ENCODE measurements at places on chromosomes 5 and 9.

DNA sequence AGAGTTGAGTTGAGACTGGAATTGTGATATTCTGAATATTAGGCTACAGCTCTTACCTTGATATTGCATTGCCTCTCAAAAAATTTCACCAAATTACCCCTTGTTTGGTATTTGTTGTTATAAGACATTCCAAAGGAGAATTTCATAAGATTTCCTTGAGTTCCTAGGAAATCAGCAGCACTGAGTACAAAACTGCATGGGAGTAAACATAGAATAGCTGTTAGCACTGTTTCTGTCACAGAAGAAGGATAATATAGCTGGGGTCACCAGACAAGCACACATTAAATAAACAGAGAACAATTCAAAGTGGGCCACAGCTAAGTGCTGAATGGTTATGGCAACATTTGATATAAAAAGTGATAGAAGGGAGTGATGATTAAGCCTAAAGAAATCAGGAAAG lies 724.3 kb downstream of the PRELID2 start:
- DNase-seq: no peak

GRCh38 chr5:157561110-157561509 lies 14.5 kb downstream of the ADAM19 start:
- DNase-seq: no peak

GRCh38 chr9:112647596-112647995 lies 70.3 kb downstream of the INIP start:
- no peak for DNase-seq

GRCh38 chr5:133831491-133832224 lies 136.8 kb downstream of the C5orf15 start:
- no peak for DNase-seq

DNA sequence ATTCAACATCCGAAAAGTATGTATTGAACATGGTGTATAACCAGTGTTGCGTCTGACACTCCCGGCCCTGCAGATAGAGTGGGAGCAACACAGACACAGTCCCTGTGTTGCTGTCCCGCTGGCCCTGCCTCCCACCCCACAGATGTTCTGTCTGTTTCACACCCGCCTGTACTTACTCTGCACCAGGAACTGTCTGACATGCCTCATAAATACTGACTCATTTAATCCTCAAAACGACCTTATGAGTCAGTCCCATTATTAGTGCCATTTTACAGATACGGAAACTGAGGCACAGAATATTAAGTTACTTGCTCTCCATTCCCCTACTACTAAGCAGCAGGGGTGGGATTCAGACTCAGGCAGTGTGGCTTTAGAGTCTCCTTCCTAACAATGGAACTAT lies 109.8 kb upstream of the NFIL3 start:
- no peak for DNase-seq

DNA sequence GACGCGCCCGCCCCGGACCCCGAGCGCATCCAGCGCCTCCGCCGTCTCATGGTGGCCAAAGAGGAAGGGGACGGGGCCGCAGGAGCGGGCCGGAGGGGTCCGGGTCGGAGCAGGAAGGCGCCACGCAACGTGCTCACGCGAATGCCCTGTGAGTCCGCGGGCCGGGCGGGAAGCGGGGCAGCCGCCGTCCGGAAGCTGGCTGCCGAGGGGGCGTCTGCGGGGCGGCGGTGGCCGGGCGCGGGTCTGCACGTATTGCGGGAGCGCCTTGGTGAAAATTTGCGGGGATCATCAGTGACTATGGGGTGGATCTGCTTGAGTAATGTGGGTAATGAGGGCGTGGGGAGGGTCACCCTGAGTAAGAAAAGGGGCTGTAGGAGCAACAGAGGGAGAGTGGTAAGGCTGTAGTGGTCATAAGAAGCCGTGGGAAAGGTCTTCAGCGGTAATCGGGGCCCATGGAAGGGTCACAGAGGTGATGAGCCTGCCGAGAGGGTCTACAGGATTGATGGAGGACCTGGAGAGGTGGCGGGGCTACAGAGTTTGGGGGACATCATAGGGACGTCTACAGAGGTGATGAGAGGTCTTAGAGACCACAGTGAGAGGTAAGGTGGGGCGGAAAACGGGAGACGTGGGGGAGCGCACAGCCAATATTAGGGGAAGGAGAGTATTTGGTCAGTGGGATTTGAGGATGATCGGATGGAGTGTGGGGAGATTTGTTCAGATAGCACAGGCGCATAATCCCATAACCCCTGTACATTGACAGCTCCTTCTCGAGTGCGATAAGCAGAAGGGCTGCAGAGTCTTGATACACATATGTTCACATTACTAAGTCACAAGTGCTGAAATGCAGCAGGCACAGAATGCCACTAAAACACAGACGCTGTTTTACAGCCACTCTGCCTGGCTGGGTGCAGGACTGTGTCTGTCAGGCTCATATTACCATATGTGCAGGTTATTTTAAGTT lies 819 bp downstream of the LSM11 start:
- peak; percentile 71 for DNase-seq

DNA sequence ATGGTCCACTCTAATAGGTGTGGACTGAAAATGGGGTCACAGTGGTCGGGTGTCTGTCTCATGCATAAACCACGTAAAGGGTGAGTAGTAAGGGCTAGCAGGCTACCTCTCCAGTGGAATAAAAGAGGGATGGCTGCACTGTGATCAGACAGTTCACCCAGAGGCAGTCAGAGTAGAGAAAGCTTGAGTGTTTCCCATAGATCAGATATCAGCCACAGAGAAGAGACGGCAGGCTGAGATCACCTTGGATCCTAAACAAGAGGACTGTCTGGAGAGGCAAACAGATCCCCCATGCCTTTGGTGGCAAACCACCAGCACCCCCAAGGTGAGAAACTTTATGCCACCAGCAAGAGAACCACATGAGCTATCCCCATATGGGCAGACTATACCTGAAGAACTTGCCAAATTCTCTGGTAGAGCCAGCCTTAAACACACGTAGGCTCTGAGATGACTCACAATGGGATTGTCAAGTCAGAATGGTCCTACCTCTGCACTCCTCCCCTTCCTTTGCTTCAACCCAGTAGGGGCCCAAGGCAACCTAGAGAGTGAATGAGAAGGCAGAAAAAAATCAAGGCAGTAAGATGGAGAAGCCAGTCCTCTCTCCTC lies 205.2 kb upstream of the MAP3K1 start:
- no peak for DNase-seq

- DNase-seq: peak; percentile 92
Observed at GRCh38 chr9:131732636-131733289, 7.1 kb downstream of the RAPGEF1 start.

DNA sequence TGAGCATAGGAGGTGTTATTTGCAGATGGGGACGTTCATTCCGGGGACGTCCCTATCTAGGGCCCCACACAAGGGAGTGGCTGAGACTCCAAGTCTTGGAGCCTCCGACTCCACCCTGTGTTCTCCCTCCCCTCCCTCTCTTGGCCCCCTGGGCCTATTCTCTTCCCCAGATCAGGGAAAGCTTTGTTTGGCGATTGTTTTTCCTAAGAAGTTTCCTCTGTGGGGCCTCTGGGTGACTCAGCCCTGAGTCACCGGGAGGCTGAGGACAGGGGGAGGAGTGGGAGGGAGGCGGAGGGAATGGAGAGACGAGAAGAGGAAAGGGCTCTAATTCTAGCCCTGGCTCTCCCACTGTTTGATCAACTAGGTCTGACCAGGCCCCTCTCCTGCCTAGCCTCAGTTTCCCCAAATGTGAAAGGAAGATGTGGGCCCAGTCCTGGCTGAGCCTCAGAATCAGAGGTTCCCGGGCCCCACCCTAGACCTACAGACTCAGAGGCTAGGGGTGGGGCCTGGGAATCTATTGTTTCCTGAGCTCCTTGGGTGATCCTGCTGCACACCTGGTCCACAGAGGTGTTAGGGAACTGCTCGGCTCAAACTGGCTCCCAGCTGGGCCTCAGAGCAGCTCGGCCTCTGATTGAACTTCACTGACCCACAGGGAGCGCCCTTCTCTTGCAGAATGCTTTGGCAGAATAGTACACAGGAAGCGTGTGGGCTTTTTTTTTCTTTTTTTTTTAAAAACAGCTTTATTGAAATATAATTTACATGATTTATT lies 19.2 kb downstream of the GSN start:
- DNase-seq: no peak

DNA sequence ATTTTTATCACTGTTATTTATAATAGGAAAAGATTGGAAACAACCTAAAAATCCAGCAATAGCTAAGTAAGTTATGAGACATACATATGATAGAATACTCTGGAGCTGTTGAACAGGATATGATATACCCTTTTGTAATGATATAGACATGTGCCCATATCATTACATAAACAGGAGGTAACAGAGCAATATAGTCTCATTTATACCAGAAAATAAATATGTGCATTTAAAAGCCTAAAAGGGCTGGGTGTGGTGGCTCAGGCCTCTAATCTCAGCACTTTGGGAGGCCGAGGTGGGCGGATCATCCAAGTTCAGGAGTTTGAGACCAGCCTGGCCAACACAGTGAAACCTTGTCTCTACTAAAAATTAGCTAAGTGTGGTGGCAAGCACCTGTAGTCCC lies 2.3 kb upstream of the FABP6 start:
- DNase-seq: no peak

GRCh38 chr5:124584991-124585715 lies 161.3 kb downstream of the ZNF608 start:
- no peak for DNase-seq

DNA sequence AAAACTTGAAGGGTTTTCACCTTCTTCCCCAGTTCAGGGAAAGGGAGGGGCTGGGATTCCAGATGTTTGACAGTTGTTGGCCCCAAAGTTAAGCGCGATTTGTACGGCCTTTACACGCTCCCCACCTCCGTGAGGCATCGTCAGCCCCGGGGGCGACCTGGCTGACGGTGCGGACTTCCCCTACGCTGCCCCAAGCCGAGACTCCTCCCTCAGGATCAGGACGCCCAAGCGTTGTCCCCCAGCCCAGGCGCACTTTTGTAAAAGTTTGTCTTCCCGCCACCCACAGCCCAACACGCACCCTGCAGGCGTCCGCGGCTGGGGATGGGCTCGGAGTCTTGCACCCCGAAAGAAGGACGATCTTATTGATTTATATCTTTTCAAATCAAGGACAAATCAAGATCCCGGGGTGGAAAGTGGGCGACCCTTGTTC lies 713 bp downstream of the MOB3B start:
- DNase-seq: peak; percentile 2

- DNase-seq: peak; percentile 99
Observed at GRCh38 chr9:129036241-129036922, at the start of gene MIGA2. TSS of gene MIGA2 (plus strand) at chr9:129036626. CDS start at chr9:129040595, 3,969 bp downstream.

DNA sequence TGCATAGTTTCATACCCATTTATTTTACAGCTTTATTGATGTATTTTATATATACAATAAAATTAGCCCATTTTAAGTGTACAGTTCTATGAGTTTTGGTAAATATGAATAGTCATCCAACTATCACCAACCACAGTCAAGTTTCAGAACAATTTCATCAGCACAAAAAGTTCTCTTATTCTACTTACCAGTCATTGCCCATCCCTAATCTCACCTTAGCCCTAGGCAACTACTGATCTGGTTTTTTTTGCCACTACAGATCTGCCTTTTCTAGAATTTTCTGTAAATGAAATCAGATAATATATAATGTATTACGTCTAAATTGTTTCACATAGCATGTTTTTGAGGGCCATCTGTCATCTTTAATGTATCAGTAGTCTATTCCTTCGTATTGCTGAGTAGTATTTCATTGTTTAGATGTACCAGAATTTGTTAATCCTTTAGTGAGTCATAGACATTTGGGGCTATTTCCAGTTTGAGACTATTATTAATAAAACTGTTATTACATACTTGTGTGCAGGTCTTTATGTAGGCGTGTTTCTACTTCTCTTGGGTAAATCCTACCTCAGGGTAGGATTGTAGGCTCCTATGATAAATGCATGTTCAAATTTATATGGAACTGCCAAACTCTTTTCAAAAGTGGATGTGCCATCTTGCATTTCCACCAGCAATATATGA lies 198.5 kb upstream of the ADAMTSL1 start:
- no peak for DNase-seq

GRCh38 chr5:53932351-53932750 lies 371.9 kb downstream of the NDUFS4 start:
- DNase-seq: no peak

GRCh38 chr5:92874790-92875189 lies 706.2 kb downstream of the NR2F1-AS1 start:
- DNase-seq: no peak

- DNase-seq: no peak
Observed at GRCh38 chr9:98345011-98345410, 89.6 kb upstream of the TBC1D2 start.

GRCh38 chr9:75644649-75645048 lies 245.8 kb upstream of the PCSK5 start:
- DNase-seq: peak; percentile 17

- DNase-seq: no peak
Observed at GRCh38 chr5:72238712-72239445, 81.2 kb downstream of the MRPS27 start.

DNA sequence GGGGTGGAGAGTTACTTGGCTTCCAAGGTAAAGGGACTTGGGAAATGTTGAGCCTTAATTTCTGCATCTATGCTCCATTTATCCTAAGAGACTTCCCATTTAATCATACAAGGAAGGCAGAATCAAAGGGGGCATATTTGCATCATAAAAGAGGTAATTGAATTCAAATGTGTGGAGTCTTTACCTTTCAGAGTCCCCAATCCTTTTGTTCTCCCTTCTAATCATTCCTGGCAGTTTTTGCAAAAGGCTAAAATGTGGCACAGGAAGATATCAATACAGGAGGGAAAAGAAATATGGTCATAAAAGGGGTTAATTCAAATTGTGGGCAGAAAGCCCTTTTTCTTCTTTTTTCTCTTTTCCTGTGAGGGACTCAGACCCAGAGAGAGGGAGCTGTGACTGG lies 69.5 kb downstream of the SFXN1 start:
- no peak for DNase-seq

- peak; percentile 6 for DNase-seq
Observed at GRCh38 chr9:122988920-122989621, 44.4 kb upstream of the GPR21 start.

- DNase-seq: peak; percentile 48
Observed at GRCh38 chr5:10576121-10576789, 12.4 kb downstream of the ANKRD33B start.

GRCh38 chr5:181203777-181204112 lies 1.3 kb downstream of the TRIM7 start:
- no peak for DNase-seq

DNA sequence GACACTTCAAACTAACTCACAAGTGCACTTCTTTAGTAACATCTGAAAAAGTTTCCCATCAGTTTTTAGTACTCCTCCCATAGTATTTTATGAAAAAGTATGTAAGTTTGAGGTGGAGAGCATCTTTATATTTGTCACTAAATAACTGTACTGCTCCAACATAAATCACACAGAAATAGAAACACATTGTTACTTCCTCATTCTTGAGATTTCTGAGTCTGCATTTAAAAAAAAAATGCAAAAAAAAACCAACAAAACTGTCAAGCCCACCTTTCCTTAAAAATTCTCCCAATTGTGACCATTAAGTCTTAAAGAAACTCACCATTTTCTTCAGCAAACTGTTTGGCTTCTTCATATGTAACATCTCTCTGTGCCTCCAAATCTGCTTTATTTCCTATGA lies 18.7 kb downstream of the RAB14 start:
- DNase-seq: peak; percentile 30

- DNase-seq: no peak
Observed at GRCh38 chr9:93057703-93058354, 672 bp upstream of the SUSD3 start.
